ENCODE measurements at places on chromosomes 6 and 20.

GRCh38 chr6:154298297-154298696, 58.3 kb downstream of the IPCEF1 start:
- DNase-seq, result no peak

GRCh38 chr6:10643201-10643651, 51.2 kb downstream of the C6orf52 start:
- no peak for DNase-seq

DNA sequence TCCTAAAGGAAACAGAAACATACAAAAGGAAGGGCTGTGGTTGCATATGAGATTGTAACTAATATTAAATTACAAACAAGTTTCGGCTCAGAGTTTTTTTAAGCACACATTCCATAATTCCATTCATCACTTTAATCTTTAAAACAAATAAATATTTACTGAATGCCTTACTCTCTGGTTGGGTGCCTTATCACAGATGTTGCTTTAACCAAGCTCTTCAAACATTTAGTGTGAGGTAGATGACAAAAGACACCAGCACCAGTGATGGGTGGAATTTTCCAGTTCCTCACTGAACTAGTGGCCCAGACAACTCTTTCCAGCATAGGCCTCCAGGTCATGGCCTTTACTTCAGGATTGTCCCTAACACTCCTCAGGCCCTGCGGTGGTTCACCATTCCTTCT, 58.7 kb downstream of the ARHGAP18 start:
- no peak for DNase-seq

DNA sequence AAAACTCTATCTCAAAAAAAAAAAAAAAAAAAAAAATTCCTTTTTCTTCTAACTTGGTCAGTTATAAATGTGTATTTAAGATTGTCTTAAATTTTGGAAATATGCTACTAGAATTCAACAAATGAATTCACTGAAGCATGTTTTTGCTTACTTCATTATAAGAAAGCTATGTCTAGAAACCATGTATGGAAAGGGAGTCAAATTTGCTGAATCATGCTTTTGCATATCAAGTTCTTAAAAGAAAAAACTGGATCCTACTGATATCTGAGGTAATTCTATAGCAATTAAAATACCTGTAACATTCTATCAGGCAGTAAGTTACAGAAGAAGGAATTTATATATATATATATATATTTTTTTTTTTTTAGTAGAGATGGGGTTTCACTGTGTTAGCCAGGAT, 27.7 kb downstream of the AKIRIN2 start:
- DNase-seq, result no peak

All from CD8-positive, alpha-beta T cell (primary cell).